Heart left ventricle (tissue), 16 donors: ENCODE measurements at places on chromosomes 7 and 10. TPM values are rescaled to one million over a fixed set of nuclear protein-coding genes. Genes with fewer than 3 reads are reported as not detected.

DNA sequence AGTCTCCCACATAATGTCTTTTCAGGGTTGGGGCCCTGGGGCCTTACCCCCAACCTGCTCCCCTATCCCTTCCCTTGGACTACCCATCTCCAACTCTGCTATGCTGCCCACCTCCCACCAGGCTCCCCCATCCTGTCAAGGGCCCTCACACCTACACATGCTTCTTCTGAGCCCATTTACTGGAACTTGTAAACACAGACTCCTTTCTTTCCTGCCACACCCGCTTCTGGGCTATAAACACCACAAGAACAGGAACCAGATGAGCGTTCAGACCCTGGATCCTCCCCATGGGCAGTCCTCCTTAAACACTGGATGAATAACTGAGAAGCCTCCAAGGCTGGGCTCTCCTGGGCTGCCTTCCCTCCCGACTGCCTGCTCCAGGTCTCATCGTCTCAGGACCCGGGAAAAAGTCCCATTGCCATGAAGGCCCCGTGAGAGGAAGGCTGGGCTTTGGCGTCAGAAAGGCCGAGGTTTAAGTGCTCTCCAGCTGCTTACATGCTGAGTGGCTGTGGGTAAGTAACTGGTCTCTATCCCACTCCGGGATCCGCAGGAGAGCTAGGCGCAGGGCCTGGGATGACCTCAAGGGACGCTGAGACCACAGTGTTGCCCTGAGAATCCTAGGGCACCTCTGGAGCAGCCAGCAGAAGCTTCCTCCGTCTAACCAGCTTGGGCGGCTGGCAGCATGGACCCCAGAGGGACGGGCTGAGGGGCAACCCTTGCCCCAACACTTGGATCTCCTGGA, 15.6 kb upstream of the CRHR2 start:
- no peaks in the 10 kb centered on the region for H3K27me3 ChIP-seq
- H3K36me3 ChIP-seq: no peaks in the 10 kb centered on the region

Gene ZNF804B
- not detected for total RNA-seq

Gene MMD2
- not detected for total RNA-seq

- H3K4me3 ChIP-seq: no peak overlapping the region
- no peaks in the 10 kb centered on the region for H3K27me3 ChIP-seq
- no peaks in the 10 kb centered on the region for H3K36me3 ChIP-seq
- no peaks in the 10 kb centered on the region for H3K4me1 ChIP-seq
- no peak for DNase-seq
Observed at GRCh38 chr7:121966276-121966934, 93.4 kb downstream of the PTPRZ1 start.

- H3K4me3 ChIP-seq: no peak overlapping the region
- DNase-seq: no peak
- peaks cover 12% of the 10 kb centered on the region for H3K4me1 ChIP-seq
- H3K27ac ChIP-seq: no peak overlapping the region
- H3K36me3 ChIP-seq: no peaks in the 10 kb centered on the region
- no peaks in the 10 kb centered on the region for H3K27me3 ChIP-seq
Observed at GRCh38 chr10:98224509-98224908, 43.5 kb downstream of the LOXL4 start.

DNA sequence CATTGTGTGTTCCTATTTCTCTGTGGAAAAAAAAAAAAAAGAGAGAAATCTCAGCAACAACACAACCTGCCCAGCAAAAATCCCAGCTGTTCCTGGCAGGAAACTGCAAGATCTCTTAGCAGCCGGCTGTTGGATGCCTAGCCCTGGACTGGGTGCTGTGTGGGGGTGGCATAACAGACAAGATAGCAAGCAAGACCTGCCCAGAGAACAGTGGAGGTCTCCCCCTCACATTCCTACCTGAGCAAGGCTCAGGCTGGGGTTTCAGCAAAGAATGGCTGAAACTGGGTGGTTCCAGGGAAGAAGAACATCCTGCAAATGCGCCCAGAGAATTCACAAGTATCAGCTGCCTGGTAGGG, 248.8 kb upstream of the ZMIZ1 start:
- H3K27me3 ChIP-seq: no peaks in the 10 kb centered on the region
- no peak overlapping the region for H3K4me3 ChIP-seq
- no peak overlapping the region for H3K27ac ChIP-seq
- H3K4me1 ChIP-seq: no peaks in the 10 kb centered on the region
- DNase-seq: no peak
- H3K36me3 ChIP-seq: no peaks in the 10 kb centered on the region

Gene OR2AE1
- not detected for total RNA-seq

- H3K27me3 ChIP-seq: no peaks in the 10 kb centered on the region
- H3K27ac ChIP-seq: no peak overlapping the region
- no peaks in the 10 kb centered on the region for H3K36me3 ChIP-seq
- no peak for DNase-seq
- H3K4me1 ChIP-seq: no peaks in the 10 kb centered on the region
- H3K4me3 ChIP-seq: no peak overlapping the region
Observed at GRCh38 chr10:110527731-110528171, 30.0 kb downstream of the DUSP5 start.

Gene EPDR1
- 50.3 TPM for total RNA-seq

DNA sequence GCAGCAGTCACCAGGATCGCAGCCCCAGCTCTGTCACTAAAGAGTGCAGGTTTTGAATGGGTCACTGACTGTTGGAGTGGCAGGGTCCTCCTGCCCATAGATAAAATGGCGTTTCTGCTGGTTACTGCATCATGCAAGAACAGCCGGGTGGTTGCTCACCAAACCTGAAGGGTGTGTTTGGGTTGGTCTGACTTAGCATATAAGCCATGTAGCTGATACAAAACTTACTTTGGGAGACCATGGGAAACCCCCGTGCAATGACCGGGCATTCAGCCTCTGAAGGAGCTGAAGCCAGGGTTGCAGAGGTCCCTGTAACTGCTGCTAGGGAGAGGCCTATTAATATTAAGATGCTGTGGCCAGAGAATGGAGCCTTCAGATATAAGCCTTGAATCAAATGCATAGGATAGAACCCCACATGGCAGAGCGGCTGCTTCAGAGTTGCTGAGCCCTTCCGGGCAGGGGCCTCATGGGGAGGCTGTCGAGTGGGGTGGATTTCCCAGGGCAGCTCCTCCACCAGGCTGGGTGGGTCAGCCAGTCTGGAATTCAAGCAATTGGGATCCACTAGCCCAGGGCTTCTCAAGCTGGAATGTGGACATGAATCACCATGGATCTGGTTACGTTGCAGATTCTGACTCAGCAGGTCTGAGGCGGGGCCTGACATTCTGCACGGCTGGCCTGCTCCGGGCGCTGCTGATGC, 70.9 kb upstream of the CTBP2 start:
- DNase-seq: no peak
- no peaks in the 10 kb centered on the region for H3K4me1 ChIP-seq
- H3K4me3 ChIP-seq: no peak overlapping the region
- no peaks in the 10 kb centered on the region for H3K27me3 ChIP-seq
- no peaks in the 10 kb centered on the region for H3K36me3 ChIP-seq

- H3K27ac ChIP-seq: no peak overlapping the region
- H3K36me3 ChIP-seq: no peaks in the 10 kb centered on the region
- no peaks in the 10 kb centered on the region for H3K27me3 ChIP-seq
- DNase-seq: no peak
- H3K4me1 ChIP-seq: no peaks in the 10 kb centered on the region
Observed at GRCh38 chr7:154986200-154986945, 16.6 kb downstream of the PAXIP1 start.

GRCh38 chr10:75664968-75665367, 233.5 kb downstream of the LRMDA start:
- DNase-seq: no peak
- no peak overlapping the region for H3K27ac ChIP-seq
- no peaks in the 10 kb centered on the region for H3K36me3 ChIP-seq

DNA sequence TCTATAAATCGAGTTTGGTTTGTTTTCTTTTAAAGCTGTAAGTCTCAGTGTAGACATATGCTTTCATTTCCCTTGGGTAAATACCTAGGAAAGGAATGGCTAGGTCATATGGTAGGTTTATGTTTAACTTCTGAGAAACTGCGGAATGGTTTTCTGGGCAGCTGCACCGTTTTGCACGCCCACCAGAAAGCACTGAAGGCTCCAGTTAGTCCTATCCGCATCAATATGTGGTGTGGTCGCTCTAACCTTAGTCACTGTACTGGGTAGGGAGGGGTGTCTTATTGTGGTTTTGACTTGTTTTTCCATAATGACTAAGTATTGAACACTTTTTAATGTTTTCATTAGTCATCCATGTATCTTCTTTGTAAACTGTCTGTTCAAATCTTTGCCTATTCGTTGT, 279.5 kb upstream of the AKR1E2 start:
- H3K4me3 ChIP-seq: no peak overlapping the region
- H3K27ac ChIP-seq: no peak overlapping the region
- H3K4me1 ChIP-seq: no peaks in the 10 kb centered on the region
- H3K27me3 ChIP-seq: no peaks in the 10 kb centered on the region
- no peaks in the 10 kb centered on the region for H3K36me3 ChIP-seq
- no peak for DNase-seq

Gene ZNF853
- 11.4 TPM for total RNA-seq

DNA sequence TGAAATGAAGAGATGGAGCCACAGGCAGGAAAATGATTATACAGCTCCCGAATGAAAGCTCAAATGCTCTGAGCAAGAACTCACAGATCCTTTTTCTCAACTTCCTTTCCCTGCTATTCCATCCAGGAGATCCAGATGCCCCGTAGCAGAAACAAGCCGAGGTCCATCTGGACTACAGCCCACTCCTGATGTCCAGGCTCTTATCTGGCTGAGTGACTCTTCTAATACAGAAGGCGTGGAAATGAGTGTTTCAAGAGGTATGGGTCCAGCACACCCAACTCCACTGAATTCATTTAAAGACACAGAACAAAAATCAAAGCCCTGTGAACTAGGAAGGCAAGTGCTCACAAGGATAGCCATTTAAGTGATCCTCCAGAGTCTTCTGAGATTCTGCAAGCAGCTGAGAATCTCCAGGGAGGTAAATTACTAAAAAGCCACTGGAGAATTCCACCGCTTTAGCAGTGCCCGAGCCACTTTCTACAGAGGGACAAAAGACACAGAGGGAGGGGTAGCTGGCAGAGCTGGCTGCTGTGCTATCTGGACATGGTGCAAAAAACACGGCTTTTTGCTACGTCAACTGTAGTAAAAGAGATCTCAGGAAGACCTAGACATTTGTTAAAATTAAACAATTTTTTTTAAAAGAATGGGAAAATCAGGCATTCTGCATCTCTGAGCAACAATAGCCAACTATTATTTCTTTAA, 24.5 kb downstream of the FAM171A1 start:
- H3K27ac ChIP-seq: peak overlapping the region; percentile 53
- H3K36me3 ChIP-seq: no peaks in the 10 kb centered on the region
- no peak for DNase-seq
- no peak overlapping the region for H3K4me3 ChIP-seq

Gene GRM8
- 0.75 TPM for total RNA-seq

- no peak overlapping the region for H3K4me3 ChIP-seq
- peak; percentile 30 for DNase-seq
- peaks cover 11% of the 10 kb centered on the region for H3K4me1 ChIP-seq
- H3K36me3 ChIP-seq: no peaks in the 10 kb centered on the region
Observed at GRCh38 chr7:135884495-135885232, 92.5 kb downstream of the MTPN start.

DNA sequence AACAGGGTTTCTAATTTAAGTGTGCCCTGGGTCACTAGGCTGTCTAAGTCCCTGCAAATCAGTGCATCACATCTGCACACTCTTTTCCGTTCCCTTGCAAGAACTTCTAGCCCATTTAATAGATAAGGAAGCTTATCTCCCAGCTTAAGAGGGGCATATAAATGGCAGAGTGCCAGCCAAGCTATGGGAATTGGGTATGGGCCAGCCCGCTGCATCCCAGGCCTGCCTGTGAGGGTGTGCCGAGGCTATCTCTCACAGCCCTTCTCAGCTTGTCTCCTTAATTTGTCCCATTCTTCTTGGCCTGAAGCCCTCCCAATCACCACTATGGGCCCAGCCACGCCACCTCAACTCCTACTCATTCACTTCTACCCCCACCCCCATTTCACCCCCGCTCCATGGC, 14.7 kb downstream of the AQP1 start:
- no peak for DNase-seq
- H3K27ac ChIP-seq: no peak overlapping the region
- peaks cover 26% of the 10 kb centered on the region for H3K4me1 ChIP-seq
- no peak overlapping the region for H3K4me3 ChIP-seq
- no peaks in the 10 kb centered on the region for H3K27me3 ChIP-seq

GRCh38 chr7:50426280-50427045, 23.7 kb downstream of the FIGNL1 start:
- H3K4me3 ChIP-seq: no peak overlapping the region
- no peaks in the 10 kb centered on the region for H3K27me3 ChIP-seq
- no peaks in the 10 kb centered on the region for H3K36me3 ChIP-seq
- no peaks in the 10 kb centered on the region for H3K4me1 ChIP-seq
- DNase-seq: no peak

Gene RADIL
- total RNA-seq: 5.0 TPM

GRCh38 chr10:7501157-7501556, 90.3 kb upstream of the SFMBT2 start:
- H3K4me1 ChIP-seq: no peaks in the 10 kb centered on the region
- DNase-seq: no peak
- H3K27ac ChIP-seq: no peak overlapping the region
- H3K4me3 ChIP-seq: no peak overlapping the region
- H3K27me3 ChIP-seq: no peaks in the 10 kb centered on the region

GRCh38 chr10:77898323-77899079, 28.1 kb downstream of the DLG5 start:
- H3K4me1 ChIP-seq: peaks cover 31% of the 10 kb centered on the region
- no peaks in the 10 kb centered on the region for H3K36me3 ChIP-seq
- no peak for DNase-seq
- no peaks in the 10 kb centered on the region for H3K27me3 ChIP-seq
- no peak overlapping the region for H3K4me3 ChIP-seq
- H3K27ac ChIP-seq: no peak overlapping the region

- no peaks in the 10 kb centered on the region for H3K4me1 ChIP-seq
- no peak overlapping the region for H3K4me3 ChIP-seq
- no peaks in the 10 kb centered on the region for H3K36me3 ChIP-seq
- DNase-seq: no peak
- H3K27me3 ChIP-seq: peaks cover 13% of the 10 kb centered on the region
Observed at GRCh38 chr7:154789404-154789803, 213.5 kb downstream of the PAXIP1 start.

DNA sequence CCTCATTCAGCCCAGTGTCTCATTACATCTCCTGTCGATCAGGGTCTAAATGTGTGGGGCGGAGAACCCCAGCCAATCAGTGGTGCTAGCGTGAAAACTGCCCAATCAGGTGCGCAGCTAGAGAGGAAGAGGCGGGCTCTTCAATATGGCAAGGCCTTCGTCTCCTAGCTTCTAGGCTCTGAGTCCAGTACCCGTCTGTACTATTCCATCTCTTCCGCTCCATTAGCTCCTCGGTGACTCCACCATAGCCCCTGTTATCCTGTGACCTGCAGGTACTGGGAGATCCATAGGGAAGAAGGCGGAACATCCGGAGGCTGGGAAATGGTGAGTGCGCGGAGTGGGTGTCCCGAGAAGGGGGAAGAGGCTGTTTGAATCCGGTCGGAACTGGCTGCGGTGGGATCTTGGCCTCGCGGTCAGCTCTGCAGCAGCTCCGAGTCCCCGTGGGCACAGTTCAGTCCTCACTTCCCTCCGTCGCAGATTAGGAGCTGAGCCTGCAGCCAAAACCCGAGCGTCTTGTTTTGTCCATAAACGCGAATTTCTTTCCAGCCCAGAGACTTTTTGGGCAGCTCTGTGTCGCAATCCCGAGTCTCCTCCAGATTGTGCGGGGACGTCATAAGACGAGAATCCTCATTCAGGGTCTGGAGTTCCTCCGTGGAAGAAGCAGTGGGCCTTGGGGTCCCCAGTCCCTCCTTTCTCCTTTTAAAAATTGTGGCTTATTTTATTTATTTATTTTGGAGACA, at the start of gene ZNF727:
Gene ZNF727 (plus strand): TSS at position 134 of the 740 bp plus-strand sequence. CDS start 188 bp downstream, at position 322.
- no peaks in the 10 kb centered on the region for H3K36me3 ChIP-seq
- H3K4me3 ChIP-seq: peak within 1 kb of the TSS; percentile 59
- peak within 1 kb of the TSS; percentile 89 for H3K27ac ChIP-seq
- H3K27me3 ChIP-seq: no peaks in the 10 kb centered on the region
- peak; percentile 85 for DNase-seq
- no peaks in the 10 kb centered on the region for H3K4me1 ChIP-seq

Gene CHST3
- 27.3 TPM for total RNA-seq
